ENCODE measurements at places on chromosomes 11 and 22.
A peak's percentile ranks its signal among the peaks of the same experiment; 100 is the strongest.

DNA sequence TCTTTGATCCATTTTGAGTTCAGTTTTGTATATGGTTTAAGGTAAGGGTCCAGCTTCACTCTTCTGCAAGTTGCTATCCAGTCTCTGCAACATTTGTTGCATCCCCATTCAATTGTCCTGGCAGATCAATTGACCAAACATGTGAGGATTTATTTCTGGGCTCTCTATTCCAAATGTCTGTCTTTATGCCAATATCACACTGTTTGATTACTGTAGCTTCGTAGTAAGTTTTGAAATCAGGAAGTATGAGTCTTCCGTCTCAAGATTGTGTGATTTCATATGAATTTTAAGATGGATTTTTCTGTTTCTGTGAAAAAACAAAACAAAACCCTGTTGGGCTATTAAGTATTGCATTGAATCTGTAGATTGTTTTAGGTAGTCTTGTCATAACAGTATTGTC, 17.0 kb downstream of the APLP2 start:
- DNase-seq: no peak

GRCh38 chr22:41301085-41302020, at the start of gene ZC3H7B:
ZC3H7B (plus strand) TSS chr22:41301525; CDS start chr22:41320661, 19,136 bp downstream.
- DNase-seq: peak; percentile 47

DNA sequence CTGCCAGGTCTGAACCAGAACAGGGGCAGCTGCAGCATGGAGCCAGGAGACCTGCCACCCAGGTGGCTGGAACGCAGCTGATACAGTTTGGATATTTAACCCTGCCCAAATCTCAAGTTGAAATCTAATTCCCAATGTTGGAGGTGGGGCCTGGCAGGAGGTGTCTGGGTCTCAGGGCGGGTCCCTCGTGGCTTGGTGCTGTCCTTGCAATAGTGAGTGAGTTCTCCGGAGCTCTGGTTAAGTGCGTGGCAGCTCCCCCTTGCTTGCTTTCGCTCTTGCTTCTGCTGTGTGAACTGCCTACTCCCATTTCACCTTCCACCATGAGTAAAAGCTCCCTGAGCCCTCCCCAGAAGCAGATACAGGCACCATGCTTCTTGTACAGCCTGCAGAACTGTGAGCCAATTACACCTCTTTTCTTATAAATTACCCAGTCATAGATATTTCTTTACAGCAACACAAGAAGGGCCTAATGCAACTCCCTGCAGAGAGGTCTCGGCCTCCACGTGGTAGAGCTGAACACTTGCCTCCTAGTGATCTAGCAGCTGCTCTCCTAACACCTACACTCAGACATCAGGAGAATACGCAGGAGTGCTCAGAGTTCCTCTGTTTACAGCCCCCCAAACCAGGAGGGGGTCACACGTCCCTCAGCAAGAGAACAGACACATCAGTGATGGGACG, 203.7 kb downstream of the CTTN start:
- DNase-seq: no peak

GRCh38 chr22:35596821-35597220, 20.3 kb downstream of the MB start:
- DNase-seq: no peak

- peak; percentile 87 for DNase-seq
Measured at GRCh38 chr11:64894070-64894811, 15.8 kb upstream of the EHD1 start.

DNA sequence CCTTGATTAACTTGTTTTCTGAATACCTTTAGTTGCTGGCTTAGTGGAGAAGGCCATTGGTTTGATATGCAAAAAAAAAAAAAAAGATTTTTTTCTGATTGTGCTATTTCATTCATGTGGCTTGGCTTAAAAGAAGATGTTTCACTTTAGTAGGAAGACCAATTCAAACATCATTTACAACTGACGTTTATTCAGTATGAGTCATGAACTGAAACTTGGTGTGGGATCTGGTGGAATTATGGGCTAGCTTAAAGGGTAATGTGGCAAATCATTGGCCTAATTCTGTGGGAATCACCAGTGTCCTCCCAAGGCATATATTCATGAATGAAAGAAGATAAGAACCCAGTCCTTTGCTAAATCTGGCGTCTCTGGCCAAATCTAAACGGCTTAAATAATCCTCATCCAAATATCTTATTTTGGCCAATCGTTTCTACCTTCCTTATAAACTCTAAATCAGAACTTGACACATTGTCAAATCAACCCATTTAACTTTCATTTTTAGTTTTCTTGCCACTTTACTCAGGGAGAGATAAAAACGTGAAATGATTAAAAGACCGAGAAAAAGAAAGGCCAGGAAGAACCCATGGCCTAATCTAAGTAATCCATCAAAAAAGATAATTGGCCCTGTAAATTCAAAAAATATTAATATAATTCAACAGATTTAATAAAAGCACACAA, 77.0 kb downstream of the DDIAS start:
- no peak for DNase-seq

Measured in stimulated activated CD8-positive, alpha-beta memory T cell treated with anti-CD3 and anti-CD28 coated beads, Interleukin-4, amount 100 ng/mL, for 1 hour (primary cell).